ENCODE measurements at places on chromosomes 7 and 10. TPM values are rescaled to one million over a fixed set of nuclear protein-coding genes. Genes with fewer than 3 reads are reported as not detected.

- no peak for DNase-seq
These were observed 255.3 kb downstream of the CELF2 start for GRCh38 chr10:11272915-11273389.

DNA sequence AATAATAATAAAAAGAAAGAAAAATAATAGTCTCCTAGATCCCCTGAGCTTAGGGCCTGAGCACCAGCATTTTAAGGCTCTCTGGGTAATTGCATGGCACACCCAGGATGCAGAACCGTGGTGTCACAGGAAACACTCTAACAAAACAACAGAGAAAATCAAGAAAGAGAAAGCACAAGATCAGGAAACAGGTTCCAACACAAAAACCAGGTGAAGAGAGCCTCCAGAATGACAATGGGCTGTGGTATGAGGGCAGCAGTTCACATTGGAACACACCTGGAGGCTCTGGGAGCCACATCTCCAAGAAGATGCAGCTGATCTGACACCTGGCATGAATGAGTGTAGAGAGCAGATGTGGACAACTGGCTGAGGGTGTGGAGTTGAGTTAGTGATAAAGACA is 7.1 kb downstream of the MMRN2 start:
- DNase-seq: no peak

GRCh38 chr7:44257618-44258422 is 57.0 kb downstream of the YKT6 start:
- peak; percentile 100 for DNase-seq

GRCh38 chr10:113202011-113202410 is 252.0 kb downstream of the TCF7L2 start:
- no peak for DNase-seq

DNA sequence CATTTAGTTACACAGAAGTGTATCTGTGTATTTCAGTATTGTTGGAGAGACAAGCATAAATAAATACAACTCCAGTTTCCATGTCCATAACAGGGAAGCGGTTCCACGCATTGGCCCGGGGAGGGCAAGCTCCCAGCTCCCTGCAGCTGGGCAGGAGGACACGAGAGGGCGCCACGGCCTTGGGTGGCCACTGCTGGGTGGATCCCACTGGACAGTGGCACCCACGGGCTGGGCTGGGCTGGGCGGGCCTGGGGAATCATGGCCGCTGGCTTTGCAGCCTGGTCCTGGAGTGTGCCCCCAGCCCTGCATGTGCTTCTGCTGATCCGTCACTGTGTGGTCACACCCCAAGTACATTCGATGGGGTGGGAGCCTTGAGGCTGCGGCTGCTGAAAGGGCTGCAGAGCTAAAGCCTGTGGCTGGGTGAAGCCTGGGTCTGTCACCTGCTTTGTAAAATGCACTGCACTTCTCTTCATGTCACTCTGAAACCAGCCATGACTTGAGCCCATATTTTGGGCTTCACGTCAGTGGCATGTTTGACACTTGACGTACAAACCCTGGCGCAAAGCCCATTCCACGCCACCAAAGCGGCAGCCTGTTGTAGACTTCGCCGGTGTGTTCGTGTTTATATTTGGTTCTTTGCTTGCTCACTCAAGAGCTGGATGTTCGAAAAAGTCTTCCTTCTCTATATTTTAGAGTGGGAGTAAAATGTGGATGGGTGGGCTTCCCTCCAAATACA is 27.5 kb downstream of the LRRC27 start:
- no peak for DNase-seq

FOXI2 gene
- total RNA-seq: not detected

VKORC1L1 gene
- total RNA-seq: 15.0 TPM

Measured in RPMI7951 (cell line).